Colonic mucosa (tissue), 4 donors: ENCODE measurements at places on chromosomes 5 and 9. TPM values are rescaled to one million over a fixed set of nuclear protein-coding genes. Genes with fewer than 3 reads are reported as not detected.

The SERF1A gene
- 8.9 TPM for total RNA-seq

- peak; percentile 47 for DNase-seq
These were observed 51.3 kb upstream of the FREM1 start for GRCh38 chr9:14961372-14962068.

DNA sequence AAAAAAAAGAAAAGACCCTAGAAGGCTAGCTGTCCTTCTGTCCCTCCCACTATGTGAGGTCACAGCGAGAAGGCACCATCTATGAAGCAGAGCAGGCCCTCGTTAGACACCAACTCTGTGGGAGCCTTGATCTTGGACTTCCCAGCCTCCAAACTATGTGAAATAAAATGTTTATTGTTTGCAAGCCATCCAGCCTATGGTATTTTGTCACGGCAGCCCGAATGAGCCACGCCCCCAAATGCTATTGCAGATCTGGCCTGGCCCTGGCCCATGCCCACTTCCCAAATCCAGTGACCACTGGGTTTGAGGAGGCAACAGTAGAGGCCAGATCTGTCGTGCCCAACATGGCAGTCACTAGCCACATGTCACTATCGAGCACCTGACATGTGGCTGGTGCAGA is 10.8 kb downstream of the STK10 start:
- DNase-seq: no peak

- DNase-seq: no peak
These were observed 72.4 kb downstream of the TMEM215 start for GRCh38 chr9:32855752-32856151.

- DNase-seq: peak; percentile 87
These were observed 116.8 kb downstream of the RGS3 start for GRCh38 chr9:113580041-113580953.

DNA sequence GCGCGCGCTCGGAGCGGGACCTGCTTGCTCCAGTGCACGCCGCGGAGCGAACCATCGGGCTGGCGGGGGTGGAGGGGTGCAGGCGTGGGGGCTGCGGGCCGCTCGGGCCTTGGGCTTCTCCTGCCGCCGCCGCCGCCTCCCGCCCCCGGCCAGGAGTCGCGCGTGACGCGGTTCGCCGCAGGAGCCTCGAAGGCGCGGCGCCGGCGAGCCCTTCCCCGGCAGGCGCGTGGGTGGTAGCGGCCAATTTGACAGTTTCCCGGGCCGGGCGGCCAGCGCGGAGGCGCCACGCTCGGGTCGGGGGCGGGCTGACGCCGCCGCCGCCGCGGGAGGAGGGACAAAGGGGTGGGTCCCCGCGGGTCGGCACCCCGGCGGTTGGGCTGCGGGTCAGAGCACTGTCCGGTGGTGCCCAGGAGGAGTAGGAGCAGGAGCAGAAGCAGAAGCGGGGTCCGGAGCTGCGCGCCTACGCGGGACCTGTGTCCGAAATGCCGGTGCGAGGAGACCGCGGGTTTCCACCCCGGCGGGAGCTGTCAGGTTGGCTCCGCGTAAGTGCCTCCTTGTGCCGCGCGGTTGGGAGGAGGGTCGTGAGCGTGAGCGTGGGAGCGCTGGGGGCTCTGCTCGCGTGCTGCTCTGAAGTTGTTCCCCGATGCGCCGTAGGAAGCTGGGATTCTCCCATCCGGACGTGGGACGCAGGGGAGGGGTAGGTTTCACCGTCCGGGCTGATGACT is at the start of gene TJP2:
Gene TJP2 (plus strand): TSS at position 387 of the 725 bp plus-strand sequence. CDS start 96 bp downstream, at position 483.
- DNase-seq: peak; percentile 44

The SURF4 gene
- total RNA-seq: 267 TPM

The GABRA6 gene
- not detected for total RNA-seq

DNA sequence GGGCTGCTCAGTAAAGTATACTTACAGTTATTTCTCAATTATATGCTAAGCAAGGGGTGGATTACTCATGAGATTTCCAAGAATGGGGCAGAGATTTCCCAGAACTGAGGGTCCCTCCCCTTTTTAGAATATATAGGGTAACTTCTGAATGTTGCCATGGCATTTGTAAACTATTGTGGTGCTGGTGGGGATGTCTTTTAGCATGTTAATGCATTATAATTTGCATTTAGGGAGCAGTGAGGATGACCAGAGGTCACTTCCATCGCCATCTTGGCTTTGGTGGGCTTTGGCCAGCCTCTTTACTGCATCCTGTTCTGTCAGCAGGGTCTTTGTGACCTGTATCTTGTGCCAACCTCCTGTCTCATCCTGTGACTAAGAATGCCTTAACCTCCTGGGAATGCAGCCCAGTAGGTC is 35.5 kb downstream of the TTC1 start:
- no peak for DNase-seq

DNA sequence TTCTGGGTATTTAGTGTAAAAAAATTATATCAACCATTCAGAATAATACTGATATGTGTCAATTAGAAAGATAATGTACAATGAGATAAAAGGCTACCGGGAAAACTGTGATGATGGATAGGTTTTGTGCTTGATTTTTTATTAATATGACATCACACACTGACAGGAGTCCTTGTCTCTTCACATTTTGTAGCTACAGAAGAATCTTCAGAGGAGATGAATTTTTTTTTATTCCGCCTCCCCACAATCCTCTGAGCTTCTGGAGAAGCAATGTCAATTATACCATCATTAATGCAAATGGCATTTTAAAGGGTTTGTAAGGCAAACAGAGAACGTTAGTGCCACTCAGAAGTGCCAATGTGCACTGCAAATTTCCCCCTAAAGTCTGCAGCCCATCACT is 131.7 kb upstream of the CCNG1 start:
- DNase-seq: no peak

The PCDHGB6 gene
- 1.0 TPM for total RNA-seq
